Left ventricle myocardium superior (tissue), 1 donor: ENCODE measurements at places on chromosomes 12 and 14.

DNA sequence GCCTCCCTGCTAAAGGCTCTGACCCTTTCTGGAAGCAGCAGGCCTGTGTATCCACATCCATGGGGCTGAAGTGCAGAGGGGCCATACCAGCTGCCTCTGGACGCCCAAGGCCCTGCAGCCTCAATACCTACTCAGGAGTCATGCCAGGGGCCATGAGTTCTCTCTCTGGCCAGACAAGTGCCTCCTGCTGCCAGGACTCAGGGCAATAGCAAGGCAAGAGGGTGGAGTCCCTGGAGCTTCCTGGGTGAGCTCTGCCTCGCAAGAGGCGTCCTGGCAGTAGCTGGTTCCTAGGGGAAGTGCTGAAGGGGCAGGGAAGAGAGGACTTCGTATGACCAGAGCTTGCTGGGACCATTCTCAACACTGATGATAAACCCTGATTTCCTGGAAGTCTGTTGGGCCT, 10.9 kb upstream of the ENDOU start:
- peak; percentile 56 for DNase-seq

- DNase-seq, result no peak
Observed at GRCh38 chr12:24222968-24223367, 273.5 kb upstream of the SOX5 start.

- no peak for DNase-seq
Observed at GRCh38 chr12:11162502-11162901, 8.5 kb upstream of the SMIM10L1 start.

DNA sequence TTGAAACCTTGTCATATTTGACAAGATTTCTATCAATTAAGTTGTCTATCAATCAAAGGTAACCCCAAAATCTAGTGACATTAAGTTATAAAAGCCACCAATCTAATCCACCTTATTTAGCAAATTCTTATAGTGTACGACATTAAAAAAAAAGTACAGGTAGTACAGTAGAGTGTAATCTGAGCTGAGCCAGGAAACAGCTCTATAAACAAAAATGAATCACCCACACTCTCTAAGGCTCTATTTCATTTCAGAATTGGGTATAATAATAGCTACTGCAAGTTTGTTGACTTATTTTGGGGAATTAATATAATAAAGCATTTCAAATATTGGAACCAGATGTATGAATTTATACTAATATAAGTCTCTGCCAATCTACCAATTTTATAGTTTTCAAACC, 342.4 kb upstream of the FLRT2 start:
- no peak for DNase-seq

GRCh38 chr14:29271669-29272068, 505.1 kb downstream of the FOXG1 start:
- no peak for DNase-seq

- DNase-seq, result no peak
Observed at GRCh38 chr12:109250523-109250922, 58.6 kb downstream of the FOXN4 start.
